Hypothalamus (tissue), 51 donors: ENCODE measurements at places on chromosomes 5 and 9.
A peak's percentile ranks its signal among the peaks of the same experiment; 100 is the strongest.

DNA sequence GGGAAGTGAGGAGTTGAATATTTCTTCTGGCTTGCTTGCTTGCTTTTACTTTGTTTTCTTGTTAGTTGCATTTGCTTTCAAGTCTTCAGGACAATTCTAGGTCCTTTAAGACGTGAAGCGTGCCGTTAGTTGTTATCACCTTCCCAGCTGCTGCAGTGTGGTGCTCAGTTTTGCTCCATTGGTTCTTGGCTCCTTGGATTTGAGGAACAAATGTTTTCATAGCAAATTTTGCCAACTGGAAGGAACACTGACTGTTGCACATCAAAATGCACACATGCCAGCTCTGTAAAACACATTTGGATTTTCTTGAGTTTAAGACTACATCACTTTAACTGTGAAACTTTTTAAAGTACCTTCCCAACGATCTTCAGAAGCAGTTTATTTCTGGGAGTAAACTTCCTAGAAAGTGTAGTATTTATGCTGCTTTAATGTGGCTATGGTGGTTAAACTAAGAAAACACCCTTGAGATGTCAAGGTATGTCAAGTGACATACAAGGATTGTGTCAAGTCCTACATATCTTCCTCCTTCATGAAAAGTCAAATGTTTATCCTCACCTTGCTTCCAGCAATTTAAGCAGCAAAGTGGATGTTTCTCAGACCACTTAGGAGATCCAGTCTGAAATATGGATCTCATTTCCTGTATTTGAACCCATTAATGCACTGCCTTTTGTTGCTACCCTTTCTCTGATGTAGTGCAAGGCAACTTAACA lies 24.9 kb downstream of the MOCS2 start:
- DNase-seq: no peak

GRCh38 chr5:73305386-73305785 lies 132.4 kb downstream of the TMEM174 start:
- no peak for DNase-seq

DNA sequence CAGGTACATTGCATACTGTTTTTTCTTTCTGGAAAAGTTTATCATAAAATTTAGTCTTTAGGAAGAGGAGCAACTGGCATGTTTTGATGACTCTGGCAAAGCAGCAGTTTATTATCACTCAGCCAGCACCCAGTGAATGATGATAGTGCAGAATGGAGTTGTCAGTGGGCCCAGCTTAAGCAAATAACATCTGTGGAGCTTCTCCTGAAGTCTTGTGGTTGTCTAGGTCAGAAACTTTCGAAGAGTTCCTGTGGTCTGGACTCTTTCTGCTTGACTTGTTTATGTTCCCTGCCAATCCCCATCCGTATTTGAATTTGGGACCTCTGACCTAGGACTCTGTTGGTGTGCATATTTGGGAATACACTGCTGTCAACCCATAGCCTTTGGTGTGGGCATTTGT lies 38.1 kb upstream of the C5orf47 start:
- no peak for DNase-seq

- no peak for DNase-seq
These were observed 401.9 kb downstream of the TLE4 start for GRCh38 chr9:79973627-79974026.

DNA sequence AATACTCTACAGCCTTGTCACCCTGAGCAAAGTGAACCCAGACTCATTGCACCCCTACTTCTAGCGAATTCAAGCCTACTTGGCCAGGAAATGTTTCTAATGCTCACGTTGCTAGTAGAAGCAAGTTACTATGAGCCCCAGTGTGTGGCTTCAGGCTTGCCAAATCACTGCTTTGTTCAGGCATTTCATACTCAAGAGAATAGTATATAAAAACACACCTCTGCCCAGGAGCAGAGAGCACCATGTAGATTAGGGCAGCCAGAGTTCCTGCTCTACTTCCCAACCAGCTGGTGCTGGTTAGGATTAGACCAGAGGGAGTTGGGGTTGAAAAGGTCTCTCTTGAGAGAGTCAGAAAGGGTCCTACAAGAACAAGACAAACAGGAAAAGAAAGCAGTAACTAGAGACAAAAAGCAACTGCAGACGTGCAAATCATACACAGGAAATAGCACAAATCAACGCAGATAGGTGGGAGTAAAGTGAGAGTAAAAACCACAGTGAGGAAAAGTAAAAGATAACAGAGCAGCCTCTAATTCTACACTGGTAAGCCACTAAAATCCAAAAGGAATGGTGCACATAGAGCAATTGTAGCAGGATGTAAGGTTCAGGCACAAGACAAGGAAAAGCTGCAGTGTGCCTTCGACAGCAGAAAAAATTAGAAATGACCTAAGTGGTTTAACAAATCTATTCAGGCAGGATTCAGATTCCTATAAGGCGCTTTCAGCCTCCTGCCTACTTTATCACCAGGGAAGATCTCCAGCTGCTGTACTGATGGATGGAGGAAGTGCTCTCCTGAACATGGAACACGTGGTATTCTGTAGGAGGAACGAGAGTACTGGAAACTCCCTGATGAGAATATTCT lies 49.6 kb upstream of the KIF2A start:
- DNase-seq: no peak

- no peak for DNase-seq
These were observed 172.3 kb downstream of the ATP10B start for GRCh38 chr5:160679567-160680309.

DNA sequence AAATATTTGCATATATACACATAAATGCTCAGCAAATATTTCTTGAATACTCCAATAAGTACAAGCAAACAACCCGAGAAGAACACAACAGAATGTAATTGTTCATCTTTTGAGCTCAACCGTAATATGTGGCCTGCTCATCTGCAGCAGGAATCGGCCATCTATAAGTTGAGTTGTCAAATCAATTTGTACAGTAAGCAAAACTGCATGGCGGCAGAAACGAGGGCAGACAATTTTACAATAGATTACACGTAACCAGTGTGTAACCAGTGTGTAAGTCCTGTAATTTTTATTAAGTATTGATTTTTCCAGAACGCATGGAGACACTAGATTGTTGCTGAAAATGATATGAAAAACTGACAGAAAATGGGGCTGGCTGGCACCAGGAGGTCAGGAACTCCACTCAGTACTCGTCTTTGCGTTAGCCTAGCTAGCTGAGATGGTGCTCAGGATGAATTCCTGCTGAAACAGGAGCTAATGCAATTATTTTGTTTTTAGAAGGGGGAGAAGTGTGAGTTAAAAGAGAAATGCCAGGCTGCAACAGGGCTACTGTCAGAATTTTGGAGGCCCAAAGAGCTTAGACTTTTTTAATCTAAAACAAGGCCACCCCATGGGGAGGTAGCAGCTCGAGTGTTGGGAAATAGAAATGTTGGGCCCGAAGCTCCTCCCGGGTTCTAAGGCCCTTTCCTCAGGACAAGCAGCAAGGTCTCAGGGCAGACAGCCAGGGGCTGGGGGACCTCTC lies 682 bp downstream of the DHX29 start:
- no peak for DNase-seq

DNA sequence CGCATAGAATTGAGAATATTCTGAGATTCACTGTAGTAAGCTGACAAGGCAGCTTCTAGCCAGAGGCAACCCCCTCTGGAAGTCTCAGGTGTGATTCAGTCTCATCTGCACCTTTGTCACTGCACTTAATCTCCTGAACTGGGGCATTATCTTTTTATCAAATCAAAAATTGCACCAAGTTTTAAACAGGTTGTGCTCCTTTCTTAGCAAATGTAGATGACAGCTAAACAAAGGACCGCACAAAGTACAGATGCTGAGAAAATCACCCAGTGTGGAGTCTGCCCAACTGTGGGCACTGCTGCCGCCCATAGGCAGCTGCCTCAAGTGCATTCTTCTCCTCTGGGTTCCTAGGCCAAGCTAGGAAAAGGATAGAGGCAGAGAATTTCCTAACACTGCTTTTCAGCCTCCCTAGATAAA lies 51.1 kb downstream of the STARD4 start:
- DNase-seq: no peak

DNA sequence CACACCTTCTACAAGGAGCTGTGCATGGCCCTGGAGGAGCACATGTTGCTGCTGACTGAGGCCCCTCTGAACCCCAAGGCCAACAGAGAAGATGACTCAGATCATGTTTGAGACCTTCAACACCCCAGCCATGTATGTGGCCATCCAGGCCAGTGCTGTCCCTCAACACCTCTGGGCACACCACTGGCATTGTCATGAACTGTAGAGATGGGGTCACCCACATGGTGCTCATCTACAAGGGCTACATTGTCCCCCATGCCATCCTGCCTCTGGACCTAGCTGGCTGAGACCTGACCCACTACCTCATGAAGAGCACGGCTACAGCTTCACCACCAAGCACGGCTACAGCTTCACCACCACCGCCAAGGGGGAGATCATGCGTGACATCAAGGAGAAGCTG lies 49.0 kb upstream of the FBXL7 start:
- no peak for DNase-seq

DNA sequence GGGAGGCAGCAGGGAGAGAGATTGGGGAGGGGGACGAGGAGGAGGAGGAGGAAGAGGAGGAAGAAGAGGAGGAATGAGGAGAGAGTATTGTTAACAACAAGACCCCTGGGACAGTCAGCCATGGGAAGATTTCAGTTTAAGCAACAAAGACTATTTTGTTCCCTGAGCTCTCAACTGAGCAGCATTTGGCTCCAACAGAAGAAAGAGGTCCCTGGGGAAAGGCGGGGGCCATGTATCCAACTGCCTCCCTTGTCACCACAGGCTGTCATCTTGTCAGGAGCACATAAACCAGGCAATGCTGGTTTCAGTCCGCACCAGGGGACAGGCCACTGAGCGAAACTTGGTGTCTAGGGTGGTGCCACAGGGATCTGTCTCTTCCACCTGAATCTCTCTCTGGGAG lies 316.1 kb downstream of the TLE1 start:
- DNase-seq: no peak

DNA sequence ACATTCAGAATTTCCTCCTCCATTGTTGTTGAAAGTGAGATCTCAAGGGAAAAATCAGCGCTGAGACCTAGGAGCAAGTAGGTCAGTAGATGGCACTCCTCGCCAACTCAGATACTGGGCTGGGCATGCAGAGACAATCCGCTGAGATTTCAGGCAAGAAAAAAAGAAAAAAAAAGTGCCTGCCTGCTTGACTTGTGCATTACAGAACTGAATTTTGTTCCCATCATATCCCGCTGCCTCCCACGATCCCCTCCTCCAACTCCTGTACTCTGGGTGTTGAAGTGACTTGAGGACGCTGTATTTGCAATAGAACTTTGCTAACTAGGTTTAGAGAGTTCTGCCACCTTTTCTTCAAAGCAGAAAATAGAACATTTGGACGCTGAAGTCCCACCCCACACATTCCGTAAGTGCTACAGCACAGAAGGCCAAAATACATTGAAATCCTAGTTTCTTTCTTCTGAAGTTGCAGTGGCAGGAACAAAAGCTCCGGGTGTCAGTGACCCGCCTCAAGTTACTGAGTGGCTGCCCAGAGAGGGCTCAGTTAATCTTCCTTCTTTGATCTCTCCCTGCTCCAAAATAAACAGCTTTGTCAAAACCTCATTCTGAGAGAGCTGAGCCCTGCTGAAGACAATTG lies 265.8 kb downstream of the MLLT3 start:
- peak; percentile 19 for DNase-seq

DNA sequence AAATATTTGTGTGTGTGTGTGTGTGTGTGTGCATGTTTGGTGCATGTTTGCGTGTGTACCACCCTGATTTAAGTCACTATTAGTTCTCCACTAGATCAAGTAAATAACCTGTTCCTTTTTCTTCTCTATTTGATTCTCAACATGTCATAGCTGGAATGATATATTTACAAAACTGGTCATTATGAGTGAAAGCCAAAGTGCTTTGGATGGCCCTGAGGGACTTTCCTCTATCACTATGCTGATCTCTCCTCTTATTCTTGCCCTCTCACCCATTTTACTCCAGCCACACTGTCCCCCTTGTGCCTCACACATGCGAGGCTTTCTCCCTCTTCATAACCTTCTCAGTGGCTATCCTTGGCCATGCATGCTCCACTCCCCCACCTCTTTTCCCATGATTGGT lies 144.6 kb upstream of the NMUR2 start:
- DNase-seq: no peak

DNA sequence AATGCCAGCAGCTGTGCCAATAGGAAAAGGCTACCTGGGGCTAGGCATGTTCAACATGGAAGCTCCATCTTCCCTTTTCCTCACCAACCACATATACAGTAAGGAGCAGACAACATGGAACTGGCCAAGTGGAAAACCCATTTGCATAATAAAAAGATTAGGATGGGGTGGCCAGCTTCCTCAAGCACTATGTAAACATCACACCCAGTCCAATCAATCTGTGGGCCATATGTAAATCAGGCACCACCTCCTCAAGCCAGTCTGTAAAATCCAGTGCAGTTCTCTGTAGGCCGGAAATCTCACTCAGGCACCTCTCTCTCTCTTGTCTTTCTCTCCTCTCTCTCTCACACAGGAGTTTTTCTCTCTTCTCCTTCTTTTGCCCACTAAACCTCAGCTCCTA lies 360.2 kb upstream of the GRIA1 start:
- no peak for DNase-seq

DNA sequence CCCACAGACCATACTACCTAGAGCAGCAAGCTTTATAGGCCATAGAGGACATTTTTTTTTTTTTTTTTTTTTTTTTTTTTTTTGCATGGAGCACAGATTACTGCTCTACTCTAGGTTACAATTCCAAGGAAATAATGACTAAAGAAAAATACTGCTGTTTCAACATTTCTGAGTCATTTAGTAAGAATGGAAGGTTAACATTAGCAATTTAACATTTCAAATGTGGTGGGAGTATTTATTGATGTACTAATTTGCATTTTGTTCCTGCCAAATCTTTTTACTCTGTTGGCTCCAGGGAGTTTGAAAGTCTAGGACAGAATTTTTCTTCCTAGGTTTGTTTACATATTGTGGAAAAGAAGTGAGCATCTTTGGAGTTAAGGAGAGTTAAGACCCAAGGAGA lies 142.1 kb upstream of the CCDC152 start:
- DNase-seq: no peak

DNA sequence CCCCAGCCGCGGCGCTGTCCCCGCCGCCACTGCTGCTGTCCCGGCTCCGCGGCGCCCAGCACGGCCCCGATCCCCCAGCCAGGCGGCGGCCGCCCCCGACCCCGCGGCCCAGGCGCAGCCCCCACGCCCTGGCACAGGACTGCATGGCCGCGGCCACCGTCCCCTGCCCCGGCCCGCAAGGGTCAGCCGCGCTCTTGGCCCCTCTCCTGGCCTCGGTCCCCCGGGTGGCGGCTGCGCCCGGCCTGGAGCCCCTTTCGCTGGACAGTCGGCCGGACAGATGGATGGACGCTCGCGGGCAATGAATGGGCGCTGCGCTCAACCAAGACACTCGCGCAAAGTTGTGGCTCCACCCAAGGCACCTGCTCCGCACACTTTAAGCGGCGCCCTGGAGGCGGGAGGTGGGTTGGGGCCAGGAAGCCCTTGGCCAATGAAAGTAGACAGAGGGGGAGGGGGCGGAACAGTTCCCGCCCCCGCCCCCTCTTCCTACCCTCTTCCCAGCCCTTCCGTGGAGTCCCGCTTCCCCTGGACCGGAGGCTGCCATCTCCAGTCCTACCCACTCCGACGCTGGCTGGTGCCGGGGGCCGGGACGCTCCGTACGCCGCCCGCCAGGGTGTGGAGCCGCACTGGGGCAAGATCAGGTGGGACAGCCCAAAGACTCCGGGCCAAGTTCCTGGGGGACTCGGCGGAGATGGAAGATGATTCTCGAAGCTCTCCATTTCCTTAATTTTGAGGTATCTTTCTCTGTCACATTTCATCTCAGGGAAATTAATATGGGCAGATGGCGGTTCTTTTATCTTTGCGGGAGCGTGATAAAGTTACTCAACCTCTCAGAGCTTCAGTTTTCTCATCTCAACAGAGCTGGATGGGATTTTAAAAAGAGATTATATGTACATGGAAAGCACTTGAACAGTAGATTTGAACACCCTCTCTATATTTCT lies at the start of gene GLDC:
Gene GLDC, minus strand, starts transcription at position 375 of the 938 bp plus-strand sequence. Its CDS starts 230 bp downstream, at position 145.
- DNase-seq: peak; percentile 65
